RPMI8226 (cell line): ENCODE measurements at places on chromosomes 5 and 9.

DNA sequence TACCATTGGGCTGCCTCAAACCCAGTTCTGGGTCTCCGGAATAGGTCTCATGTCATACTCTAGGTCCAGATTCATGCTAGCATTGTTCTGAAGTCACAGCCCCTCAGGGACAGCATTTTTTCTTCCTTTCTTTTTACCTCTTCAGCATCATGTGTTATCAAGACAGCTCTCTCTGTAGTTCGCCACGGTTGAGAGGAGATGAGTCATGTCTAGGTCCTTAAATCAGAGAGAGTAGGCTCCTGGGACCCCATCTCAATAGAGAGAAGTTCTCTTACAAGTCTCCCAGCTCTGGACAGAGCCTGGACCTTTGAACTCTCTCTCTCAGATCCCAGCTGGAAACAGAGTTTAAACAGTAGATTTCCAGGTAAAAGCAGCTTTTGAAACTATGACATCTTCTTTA, 332.4 kb upstream of the CD180 start:
- DNase-seq, result no peak

GRCh38 chr9:109016132-109016531, 2.8 kb upstream of the CTNNAL1 start:
- DNase-seq, result no peak

- no peak for DNase-seq
Measured at GRCh38 chr5:7576023-7576715, 180.2 kb downstream of the ADCY2 start.

- DNase-seq, result no peak
Measured at GRCh38 chr9:13478160-13478559, 198.7 kb upstream of the MPDZ start.

DNA sequence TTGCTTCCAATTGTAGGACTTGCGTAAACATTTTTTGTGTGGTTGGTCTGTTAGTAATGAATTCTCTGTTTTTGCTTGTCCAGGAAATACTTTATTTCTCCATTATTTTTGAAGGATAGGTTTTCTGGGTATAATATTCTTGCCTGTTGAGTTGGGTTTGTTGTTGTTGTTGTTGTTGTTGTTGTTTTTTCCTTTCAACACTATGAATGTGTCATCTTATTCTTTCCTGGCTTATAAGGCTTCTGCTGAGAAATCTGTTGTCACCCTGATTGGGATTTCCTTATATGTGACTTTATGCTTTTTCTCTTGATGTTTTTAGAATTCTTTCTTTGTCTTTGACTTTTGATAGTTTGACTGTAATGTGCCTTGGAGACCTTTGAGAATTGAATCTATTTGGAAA, 39.8 kb downstream of the SLF1 start:
- no peak for DNase-seq

GRCh38 chr5:57411982-57412381, 70.6 kb downstream of the ACTBL2 start:
- DNase-seq, result no peak

DNA sequence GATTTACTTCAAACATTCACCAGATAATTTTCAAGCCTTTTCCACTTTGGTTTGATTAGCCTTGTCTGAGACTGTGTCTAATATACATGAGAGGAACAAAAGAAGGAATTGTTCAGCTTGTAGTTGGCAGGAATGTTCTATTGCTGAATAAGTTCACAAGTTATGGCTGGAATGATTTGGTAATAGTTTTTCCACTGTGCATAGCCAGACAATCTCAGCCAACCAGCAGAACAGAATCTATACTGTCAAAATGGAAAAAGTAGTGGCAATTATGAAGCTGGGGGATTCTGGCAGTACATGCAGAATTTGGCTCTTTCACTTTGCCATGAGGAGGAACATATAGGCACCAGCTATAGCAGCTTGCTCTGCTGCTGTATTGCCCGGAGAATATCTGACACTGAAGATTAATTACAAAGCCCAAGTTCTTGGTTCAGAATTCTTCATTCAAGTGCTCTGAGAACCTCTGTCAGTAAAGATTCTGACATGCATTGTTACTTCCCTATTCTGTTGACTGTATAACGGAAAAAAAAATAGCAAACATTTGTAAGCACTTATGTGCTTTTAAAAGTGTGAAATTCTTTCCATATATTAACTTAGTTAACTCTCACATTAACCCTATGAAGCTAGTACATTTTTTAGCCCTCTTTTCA, 150.6 kb downstream of the PRR16 start:
- no peak for DNase-seq

GRCh38 chr5:25573691-25574090, 928.9 kb upstream of the CDH10 start:
- DNase-seq, result no peak

GRCh38 chr5:61768692-61769281, 436.7 kb downstream of the ZSWIM6 start:
- DNase-seq, result peak; percentile 65

GRCh38 chr9:93437996-93438395, 13.5 kb upstream of the FAM120A start:
- no peak for DNase-seq

DNA sequence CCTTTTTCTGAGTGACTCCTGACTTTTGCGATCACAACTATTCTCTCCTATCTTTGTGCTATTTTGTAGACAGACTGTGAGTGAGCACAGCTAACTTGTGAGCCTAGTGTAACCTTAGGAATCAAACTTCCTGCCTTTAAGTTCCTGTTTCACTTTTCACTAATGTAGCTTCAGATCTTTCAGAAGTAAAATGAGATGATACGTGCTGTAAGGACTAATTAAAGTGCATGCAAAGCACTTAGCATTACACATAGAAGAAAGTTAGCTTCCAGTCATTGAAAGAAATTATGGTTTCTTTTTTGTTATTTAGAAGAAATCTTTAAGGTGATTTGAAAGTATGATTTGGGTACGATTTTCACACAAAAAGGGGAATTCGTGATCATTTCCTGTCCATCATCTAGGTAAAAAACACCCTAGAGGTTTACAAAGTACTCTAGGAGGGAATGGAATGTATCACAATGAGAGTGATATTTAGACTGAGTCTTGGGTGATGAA, 122.7 kb downstream of the ST8SIA4 start:
- peak; percentile 70 for DNase-seq

- no peak for DNase-seq
Measured at GRCh38 chr9:109934136-109934856, 154.3 kb downstream of the PALM2AKAP2 start.

DNA sequence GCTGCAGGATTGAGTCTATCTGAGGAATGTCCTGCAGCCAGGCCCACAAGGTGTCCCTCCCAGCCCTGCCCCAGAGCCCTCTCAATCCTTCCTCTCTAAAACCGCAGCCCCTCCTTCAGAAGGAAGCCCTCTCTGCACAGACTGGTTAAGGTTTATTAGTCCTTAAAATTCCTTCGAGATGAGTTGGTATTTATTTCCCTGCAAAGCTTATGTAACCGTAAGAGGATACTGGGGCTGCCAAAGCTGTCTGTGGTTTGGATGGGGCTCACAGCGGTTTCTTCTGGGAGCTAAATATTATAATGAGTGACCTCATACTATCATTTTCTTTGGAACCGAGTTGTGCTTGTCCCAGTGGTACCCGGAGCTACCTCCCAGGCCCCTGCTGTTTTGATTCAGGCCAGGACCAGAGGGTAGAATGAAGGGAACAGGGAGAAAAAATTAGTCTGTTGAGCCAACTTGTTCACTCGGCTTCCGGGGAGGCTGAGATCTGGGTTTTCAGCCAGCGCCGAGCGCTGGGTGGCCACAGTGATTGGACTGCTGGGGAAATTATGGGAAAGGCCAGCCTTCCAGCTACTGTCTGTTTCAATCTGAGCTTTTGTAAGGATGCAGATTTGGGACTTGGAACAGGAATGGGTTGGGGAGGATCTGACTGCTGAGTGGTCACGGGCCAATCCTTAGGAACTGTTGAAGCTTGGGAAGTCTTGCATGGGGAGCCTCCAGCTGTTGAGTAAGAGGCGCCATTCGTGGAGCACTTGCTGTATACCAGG, 107.5 kb downstream of the NDFIP1 start:
- no peak for DNase-seq

- DNase-seq, result peak; percentile 47
Measured at GRCh38 chr5:79236362-79236969, 535 bp downstream of the JMY start.

DNA sequence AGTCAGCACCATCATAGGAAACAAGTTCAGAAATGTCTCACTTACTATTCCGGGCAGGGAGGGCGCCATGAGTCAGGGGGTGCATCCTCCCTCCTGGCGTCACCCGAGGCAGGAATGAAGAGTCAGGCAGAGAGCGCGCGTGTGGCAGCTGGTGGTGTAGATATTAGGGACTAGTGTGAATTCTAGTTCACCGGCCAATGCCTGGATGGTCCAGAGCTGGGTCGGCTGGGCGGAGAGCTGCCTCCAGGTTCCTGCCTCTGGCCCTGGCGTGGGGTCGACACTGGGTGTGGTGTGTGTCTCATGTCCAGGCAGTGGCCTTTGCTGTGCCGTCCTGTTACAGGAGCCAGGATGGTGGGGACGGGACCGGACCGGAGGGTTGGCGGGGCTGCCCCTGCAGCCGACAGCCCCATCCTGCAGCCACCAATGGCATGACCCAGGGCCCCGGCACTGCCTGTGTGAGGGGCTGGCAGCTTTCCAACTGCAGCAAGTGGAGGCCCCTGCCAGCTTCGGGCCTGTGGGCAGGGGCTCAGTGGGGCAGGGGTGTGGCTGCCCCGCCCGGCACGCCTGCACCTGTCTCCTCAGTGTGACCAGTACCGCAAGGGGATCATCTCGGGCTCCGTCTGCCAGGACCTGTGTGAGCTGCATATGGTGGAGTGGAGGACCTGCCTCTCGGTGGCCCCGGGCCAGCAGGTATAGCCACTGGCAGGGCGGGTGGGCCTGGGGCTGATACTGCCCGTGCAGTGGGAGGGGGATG, 9.1 kb downstream of the DIPK1B start:
- peak; percentile 58 for DNase-seq

GRCh38 chr9:88256216-88256615, 117.9 kb upstream of the SPATA31C2 start:
- no peak for DNase-seq

DNA sequence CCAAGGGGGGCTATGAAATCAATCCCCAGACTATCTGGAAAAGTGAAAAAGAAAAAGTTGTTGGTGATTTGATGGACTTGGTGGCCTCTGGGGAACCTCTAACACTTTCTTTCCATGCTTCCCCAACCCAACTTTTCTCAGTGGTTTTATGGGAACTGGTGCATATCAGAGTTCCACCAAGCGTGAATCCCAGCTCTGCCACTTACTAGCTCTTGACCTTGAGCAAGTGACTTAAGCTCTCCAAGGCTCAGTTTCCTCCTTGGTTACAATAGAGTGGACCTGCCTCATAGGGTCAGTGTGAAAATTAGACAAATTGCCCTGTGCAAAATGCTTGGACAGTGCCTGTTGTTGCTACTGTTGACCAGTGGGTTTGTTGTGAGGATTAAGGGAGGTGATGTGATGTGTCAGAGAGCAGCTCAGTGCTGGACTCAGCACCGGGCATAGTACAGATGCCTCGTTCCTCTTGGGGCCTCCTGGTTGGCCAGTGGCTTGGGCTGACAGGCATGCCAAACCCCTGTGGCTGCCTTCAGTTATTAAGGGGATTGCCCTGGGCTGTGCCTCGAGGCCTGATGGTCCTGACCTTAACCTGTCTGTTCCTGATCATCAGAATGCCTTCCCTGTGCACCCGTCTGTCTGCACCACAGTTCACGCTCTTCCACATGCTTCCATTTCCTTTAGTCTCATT, 49.3 kb downstream of the COL15A1 start:
- no peak for DNase-seq
